Activated naive CD4-positive, alpha-beta T cell treated with anti-CD3 and anti-CD28 coated beads for 36 hours (primary cell): ENCODE measurements at places on chromosomes 2 and 18. TPM values are rescaled to one million over a fixed set of nuclear protein-coding genes. Genes with fewer than 3 reads are reported as not detected.

DNA sequence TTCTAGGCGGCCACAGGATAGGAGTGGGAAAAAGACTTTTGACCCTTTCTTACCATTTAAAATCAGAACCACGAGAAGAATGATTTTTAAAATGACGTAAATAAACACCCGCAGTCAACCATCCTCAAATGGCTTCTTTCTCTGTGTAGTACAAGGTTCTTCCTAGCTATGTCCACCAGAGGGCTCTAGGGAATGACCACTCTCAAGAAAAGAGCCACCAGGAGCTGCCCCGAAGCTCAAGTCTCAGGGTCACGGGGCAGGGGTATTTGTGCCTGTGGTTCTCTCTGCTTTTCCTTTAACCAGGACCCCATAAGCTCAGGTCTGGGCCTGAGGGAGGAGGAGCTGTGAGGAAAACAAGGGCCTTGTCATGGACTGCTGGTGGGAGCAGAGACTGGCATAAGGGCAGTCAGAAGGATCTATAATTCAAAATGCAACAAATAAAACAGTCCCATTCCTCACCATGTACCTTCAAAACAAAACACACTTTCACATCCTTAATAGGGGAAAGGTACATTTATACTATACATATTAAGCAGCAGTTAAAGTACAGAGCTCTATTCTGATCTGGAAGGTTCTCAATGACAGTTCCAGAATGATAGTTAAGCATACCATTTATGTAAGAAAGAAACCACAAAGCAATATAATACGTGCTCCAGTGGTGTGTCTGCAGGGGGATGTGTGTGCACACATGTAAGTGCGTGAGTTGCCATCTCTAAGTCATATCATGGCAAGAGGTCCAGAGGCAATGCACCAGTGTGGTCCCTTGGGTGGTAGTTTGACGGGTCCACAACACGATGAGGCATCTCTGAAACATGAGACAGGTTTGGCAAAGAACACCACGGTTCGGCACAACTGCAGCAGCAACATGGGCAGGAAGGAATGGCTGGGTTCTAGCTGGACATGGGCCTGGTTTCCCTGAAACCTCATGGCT lies 18.6 kb downstream of the LYPD1 start:
- DNase-seq: no peak

Gene REG3A
- total RNA-seq: not detected

Gene COL6A3
- total RNA-seq: 3.0 TPM

GRCh38 chr18:5622905-5623304 lies 79.1 kb upstream of the EPB41L3 start:
- DNase-seq: no peak

DNA sequence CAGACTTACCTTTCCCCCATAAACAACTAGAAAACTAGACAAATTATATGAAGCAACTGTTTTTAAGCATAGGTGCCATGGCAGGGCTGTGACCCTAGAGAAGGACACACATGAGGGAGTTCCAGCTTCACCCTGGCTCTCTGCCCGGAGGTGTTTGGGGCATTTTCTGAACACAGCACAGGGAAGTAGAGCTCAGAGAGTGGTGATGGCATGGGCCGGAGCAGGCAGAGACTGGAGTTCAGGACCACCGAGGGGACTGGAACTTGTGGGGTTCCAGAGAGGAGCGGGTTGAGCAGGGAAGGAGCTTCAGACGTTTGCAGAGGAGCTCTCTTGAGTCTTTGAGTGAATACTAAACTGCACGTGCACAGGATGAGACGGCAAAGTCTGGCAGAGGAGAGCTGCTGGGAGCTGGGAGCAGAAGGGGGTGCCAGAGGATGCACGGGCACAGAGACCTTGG lies 26.5 kb upstream of the KLF11 start:
- DNase-seq: no peak

Gene TNFAIP6
- not detected for total RNA-seq

- DNase-seq: no peak
These were observed 46.7 kb upstream of the HS6ST1 start for GRCh38 chr2:128365217-128365905.

Gene PPP1R1C
- not detected for total RNA-seq

DNA sequence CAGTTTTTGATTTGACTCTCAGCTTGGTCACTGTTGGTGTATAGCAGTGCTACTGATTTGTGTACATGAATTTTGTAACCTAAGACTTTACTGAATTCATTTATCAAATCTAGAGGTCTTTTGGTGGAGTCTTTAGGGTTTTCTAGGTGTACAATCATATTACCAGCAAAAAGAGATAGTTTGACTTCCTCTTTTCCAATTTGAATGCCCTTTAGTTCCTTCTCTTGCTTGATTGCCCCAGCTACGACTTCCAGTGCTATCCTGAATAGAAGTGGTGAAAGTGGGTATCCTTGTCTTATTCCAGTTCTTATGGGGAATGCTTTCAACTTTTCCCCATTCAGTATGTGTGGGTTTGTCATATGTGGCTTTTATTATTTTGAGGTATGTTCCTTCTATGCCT lies 312.9 kb upstream of the REV1 start:
- DNase-seq: no peak

DNA sequence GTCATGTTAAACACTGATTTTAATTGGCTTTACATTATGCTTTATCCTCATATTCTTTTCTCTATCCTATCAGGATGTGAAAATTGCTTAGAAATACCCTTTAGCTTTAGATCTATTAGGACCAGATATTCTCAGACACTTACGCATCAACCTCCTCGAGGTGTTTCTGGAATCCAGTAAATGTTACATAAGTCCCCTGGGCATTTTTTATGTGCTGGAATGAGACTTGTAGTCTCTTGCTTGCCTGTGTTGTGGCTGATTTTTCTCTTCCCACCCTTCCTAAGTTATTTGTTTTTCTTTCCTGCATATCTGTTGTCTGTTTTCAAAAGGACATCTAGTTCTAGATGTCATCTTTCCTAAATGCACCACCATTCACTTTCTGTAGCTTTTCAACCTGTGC lies 197.1 kb downstream of the CCDC85A start:
- no peak for DNase-seq

DNA sequence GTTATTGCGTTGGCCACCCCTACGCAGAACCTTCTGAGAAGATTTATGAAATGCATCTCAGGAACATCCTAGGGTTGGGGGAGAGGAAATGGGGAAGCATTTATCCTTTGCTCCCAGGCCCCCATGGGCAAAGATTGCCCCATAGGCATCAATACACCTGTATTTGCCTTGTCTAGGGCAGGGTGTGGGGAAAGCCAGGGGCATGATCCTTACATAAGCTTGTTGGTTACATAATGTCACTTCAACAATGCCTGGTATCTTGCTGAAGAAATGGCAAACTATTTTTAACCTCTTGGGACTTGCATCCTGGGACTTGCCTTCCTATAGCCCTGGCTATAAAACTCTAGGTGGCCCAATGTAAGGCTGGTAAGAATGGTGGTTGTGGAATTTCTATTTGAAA lies 53.9 kb upstream of the SPRED2 start:
- no peak for DNase-seq

GRCh38 chr18:76988827-76989646 lies 143.5 kb downstream of the MBP start:
- DNase-seq: no peak

GRCh38 chr2:127451981-127452380 lies 33.8 kb downstream of the PROC start:
- DNase-seq: no peak

Gene IKZF2
- total RNA-seq: 1.7 TPM

- peak; percentile 34 for DNase-seq
These were observed 680 bp upstream of the LBH start for GRCh38 chr2:30230497-30231211.

Gene CCBE1
- not detected for total RNA-seq

DNA sequence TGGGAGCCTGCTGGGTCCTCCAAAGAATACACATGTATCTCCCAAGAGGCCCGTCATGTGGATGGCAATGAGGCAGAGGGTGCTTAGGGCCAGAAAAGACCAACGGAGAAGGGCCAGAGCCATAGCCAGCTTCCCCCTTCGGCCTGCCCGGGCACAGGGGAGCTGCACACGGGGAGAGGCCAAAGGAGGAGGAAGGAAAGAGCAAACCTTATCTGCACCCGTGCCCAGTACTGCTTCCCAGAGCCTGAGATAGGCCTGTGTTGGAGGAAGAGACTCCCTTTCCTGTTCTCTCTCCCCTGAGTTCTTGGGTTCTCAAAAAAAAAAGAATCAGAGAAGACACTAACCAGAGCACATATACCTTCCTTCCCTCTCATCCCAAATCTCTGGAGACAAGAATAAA lies 250.3 kb downstream of the ANAPC1 start:
- DNase-seq: no peak

DNA sequence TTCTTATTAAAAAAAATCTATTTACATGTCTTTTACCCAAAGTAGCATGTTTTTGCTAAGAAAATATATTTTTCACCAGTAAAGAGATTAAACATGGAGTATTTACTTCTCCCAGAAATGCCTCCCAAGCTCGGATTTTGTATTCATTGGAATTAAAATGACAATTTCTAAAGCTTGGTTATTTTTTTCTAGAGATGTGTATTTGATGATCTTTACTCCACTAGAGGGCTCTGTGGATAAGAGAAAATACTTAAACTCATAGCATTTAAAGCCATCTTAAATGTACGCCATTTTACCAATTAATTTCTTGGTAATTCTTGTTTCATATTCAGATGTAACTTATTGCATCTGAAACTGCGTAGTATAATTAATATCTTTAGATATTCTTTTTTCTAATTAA lies 461.4 kb downstream of the GALR1 start:
- no peak for DNase-seq

DNA sequence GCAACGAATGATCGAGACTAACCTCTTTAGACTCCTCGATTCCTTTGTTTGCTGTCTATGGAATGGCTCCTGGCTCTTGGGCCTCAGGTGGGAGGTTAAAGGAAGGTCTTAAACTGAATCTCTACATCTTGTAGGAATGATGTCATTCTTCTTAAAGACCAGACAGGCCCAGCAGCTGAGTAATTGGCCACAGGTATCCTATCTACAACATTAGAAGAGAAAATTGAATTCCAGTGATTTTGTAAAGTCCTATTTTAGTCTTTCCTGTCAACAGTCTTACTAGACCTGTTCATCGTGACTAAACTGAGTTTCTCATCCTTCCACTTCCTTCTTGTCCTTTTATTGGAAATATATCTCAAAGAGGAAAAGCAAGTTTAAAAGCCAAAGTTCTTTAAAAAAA lies 274.8 kb downstream of the ALPK2 start:
- DNase-seq: no peak

DNA sequence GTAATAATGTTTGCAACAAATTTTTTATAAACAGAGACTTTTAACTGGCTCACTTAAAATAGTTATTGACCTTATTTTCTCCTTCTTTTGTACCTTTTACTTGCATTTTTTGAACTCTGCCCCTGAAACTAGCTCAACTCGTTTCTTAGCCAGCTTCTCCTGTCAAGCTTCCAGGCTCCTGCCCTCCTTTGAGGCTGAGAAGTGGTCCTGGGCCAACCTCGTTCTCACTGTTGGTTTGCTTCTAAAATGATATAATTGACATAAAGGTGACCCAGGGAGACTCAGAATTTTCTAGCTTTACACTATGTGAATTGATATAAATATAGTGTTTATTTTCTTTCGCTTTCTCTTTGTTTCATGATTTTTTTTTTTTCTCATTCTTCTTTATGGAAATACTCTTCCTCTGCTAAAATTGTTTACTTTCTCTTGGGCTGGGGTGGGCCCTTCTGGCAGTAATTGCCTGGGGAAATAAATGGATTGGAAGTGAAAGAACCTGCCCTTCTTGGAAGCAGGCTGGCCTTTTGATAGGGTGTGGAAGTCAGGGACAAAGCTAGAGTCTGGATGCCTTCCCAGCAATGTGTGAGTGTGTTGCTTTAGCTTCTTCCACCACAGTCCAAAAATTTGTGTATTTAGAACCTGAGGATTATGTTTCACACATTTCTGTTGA lies 30.7 kb downstream of the GPD2 start:
- DNase-seq: no peak

Gene CACNB4
- 0.10 TPM for total RNA-seq
